ENCODE measurements at places on chromosomes 1 and 21. TPM values are rescaled to one million over a fixed set of nuclear protein-coding genes. Genes with fewer than 3 reads are reported as not detected.

GRCh38 chr1:207876131-207876530, 34.8 kb downstream of the CD34 start:
- DNase-seq: no peak

Gene CATSPERE
- total RNA-seq: 0.11 TPM

- DNase-seq: peak; percentile 84
These were observed 31.2 kb downstream of the DNTTIP2 start for GRCh38 chr1:93847811-93848288.

Gene TMEM269
- total RNA-seq: not detected

DNA sequence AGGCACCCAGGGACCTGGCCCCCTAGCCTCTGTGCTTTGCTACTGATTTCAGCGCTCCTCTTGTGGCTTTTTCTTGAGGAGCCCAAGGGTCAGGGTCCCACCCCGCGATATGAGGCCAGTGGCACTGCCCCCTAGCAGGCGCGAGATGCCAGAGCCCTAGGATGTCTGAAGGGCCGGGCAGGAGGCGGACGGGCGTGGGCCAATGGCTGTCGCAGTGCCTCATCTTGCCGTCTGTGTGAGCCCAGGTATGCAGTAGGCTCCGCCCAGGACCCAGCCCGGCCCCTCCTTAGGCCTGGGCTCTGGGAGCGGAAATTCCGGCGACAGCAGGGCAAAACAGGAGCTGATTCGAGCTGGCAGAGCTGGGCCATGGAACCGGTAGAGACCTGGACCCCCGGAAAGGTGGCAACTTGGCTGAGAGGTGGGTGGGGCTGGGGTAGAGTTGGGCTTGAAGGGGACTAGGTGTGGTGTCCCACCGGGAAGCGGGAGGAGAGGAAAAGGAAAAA, at the start of gene CNKSR1:
Gene CNKSR1, plus strand, starts transcription at position 310 of the 503 bp plus-strand sequence. Its CDS starts 57 bp downstream, at position 367.
- DNase-seq: no peak

Gene MYOM3
- not detected for total RNA-seq

Gene SELP
- not detected for total RNA-seq

DNA sequence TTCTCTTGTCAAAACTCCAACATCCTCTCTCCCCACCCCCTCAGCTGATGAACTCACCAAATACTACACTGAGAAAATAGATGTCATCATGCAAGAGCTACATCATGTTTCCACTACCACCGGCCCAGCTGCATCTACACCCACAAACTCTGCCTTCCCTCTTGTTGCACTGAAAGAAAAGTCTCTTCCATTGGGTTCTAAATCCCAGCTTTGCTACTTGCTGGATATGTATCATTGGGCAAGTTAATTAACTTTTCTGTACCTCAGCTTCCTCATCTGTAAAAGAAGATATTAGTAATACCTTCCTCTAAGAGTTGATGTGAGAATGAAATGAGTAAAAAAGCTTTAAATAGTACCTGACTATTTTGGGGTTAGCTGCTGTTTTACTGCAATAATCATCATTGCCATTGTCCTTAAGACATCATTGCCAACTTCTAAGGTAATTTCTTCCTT, 108.6 kb downstream of the OLFML2B start:
- DNase-seq: no peak

- no peak for DNase-seq
These were observed 4.5 kb downstream of the TBX15 start for GRCh38 chr1:118983558-118984041.

DNA sequence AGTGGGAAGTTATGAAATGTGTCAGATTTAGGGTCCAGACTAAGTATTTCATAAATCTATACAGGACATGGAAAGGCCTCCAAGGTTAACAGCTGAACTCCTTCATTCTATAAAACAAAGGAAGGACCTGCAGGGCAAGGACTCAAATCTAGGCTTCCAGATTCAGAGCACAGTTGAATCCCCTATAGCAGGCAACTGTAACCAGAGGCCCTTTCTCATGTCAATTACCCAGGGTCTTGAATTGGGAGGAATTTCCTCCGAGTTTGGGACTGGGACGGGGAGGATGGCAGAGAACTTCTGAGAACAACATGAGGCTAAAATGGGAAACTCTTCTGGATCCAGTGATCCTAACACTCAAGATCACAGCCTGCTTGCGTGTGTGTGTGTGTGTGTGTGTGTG, 112.9 kb upstream of the BEND5 start:
- DNase-seq: no peak

- no peak for DNase-seq
These were observed 230.1 kb upstream of the JUN start for GRCh38 chr1:59013928-59014279.

DNA sequence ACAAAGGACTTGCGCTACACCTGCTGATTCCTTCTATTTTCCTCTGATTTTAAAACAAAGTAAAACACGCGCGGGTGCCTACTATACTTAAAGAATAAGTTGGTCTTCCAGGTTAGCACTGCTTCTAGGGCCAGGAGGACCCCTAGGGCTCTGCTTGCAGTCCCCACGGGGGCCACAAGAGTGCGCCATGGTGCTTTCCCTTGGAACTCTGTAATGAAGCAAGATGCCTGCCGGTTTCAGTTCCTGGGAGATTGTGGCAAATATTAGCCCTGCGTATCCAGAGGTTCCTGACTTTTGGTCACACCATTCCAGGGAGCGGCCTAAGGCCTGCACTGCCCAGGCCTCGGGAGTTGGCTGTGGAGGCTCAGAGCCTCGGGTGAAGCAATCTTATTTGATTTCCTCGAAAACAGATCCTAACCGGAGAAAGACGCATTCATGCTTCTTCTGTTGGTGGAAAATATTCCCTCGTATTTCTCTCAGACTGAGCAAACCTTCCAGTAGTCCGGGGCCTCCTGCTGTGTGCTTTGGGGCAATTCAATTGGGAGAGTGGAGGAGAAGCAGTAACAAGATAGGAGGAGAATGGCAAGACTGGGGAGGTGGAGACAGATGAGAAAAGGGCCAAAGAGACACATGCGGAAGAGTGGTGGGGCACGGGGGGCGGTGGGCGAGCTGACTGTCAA, 25.3 kb downstream of the ADAM30 start:
- DNase-seq: peak; percentile 81

DNA sequence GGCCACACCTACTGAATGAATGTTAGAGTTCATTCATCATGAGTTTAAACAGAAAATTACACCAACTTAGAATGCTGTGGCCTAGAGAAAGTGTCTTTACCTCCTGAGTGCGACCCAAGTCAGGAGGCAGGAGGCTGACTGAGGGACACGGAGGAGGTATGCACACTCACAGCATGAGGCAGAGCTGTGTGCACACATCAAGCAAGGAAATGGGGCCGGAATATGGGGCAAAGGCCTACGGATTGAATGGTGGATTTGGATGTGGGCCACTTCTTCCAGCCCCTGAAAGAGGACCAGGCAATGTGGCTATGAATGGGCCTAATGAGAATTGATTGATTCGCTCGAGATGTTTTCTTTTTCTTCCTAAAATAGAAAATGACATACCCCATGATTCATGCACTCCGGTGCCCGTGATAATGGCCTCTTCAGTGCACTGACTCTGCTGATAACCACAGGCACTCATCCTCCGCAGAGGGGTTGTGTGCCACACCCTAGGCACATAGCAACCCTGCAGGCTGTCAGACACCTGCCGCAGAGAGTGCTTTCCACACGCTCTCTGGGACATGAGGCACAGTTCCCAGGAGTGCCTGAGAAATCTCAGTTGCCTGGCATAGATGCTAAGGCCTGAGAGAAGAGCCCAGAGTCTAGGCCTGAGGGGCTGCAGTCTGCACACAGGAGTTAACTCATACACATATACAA, 155.5 kb downstream of the GLUL start:
- DNase-seq: peak; percentile 84

DNA sequence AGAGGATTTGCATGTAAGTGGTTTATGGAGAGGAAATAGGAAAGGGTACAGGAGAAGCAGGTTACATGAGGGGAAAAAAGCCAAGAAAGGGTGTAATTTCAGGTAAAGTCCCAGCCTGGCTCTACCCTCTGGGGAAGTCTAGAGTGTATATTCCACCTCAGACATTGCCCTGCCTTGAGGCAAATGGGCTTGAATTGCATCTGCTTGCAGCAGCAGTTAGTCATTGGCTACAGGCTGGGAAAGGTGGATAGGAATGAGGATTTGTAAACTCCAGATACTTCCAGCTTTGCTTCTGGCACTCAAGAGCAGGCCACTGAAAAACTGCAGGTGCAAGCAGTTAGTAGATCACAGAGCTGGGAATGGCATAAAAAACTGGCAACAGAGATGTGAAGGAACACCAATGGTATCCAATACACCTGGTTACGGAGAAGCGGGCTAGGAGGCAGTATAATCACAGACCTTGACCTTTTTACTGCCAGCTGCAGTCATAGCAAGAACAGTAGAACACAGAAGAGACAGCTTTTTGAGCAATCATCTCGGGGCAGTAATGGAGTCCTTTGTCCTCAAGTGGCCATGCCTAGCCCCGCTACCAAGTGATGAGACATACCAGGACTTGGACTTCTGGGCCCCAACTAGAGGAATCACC, 226.9 kb upstream of the NRIP1 start:
- DNase-seq: no peak

GRCh38 chr1:233295975-233296322, 424 bp upstream of the PCNX2 start:
- DNase-seq: no peak

GRCh38 chr1:91750398-91750996, 135.5 kb downstream of the TGFBR3 start:
- DNase-seq: peak; percentile 79

- no peak for DNase-seq
These were observed 12.4 kb upstream of the PLXNA2 start for GRCh38 chr1:208256556-208256955.
